ENCODE measurements at places on chromosomes 4 and X.

DNA sequence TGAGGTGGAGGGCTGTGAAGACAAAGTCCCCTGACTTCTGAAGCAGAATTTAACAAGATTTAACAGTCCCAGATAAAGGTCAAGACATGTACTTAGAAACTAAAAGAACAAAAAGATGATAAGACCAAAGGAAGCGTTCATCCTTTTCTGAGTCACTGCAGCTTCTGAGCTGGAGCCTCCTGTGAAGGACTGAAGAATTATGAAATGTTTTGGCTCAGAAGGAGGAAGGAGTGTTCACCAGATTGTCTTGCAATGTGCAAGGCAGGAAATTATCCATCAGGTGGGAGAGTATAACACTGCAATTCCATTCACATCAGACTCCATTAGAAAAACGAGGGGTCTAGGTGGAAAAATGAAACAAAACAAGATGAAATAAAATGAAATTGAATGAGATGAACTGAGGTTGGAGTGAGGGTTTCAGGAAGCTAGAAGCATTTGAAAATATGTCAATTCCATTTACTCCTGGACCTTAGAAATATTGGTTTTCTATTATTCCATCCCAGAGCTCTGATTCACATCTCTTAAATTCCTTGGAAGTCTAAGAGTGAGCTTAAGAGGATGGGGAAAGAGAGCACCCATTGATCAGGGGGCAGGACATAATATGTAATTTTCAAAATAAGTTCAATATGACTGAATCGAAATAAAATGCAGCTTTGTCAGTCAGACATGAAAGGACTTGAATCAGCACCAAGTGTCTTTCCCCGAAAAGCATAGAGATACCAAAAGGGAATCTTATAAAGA, 186.1 kb upstream of the LNX1 start:
- DNase-seq: no peak

GRCh38 chrX:37745835-37746217, 34.0 kb upstream of the CYBB start:
- DNase-seq: no peak

GRCh38 chr4:145840162-145840768, 98.4 kb downstream of the ZNF827 start:
- peak; percentile 25 for DNase-seq

DNA sequence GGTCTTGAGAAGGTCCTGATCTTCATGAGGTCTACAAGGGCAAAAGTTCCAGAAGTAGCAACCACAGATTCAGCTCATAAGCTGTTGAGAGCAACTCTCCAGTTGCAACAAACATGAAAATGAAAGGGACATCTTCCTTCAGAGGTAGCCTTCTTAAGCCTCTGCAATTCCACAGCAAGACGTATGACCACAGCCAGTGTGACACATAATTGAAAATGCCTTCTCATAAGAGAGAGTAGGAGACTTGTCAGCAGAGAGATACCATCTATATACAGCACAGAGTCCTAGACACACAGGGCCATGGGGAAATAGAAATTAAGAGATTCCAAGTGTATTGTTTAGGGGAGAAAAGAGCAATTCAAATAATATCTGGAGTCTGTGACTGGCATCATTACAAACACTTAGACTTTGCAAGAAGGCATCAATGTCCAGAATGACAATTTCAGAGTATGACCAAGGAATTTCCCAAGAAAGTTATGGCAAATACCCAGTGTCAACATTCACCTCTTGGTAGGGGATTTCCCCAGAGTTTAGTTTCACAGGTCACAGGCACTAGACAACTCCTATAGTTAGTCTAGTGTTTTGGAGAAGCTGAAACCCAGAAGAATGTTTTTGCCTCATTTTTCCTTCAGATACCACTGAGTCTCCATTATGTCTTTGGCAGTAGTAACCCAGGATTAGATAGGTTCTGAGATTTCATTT, 340.3 kb downstream of the ZNF674 start:
- no peak for DNase-seq

- DNase-seq: no peak
Measured at GRCh38 chrX:66012094-66012534, 27.8 kb downstream of the VSIG4 start.

GRCh38 chr4:127362686-127363085, 270.1 kb upstream of the INTU start:
- DNase-seq: no peak

DNA sequence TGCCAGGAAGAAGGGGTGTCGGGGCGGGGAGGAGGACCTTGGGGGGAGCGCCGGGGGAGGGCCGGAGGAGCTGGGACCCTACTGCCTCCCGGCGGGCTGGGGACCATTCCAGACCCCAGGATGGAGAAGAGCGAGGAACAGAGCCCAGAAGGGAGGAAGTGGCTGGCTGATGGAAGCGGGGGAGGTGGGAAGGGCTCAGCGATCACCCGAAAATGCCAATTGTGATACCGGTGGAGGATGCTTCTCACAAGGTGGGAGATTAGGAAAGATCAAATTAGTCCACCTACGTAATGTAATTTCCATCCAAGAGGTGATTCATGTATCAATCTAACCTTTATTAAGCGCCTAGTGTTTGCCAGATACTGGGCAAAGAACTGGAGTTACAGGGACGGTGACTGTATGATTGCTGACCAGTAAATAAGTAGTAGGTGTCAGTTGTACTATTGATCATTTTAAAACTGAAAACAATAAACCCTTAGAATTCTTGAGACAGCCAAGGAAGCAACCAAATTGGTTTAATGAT, 452 bp upstream of the RAI2 start:
- no peak for DNase-seq

DNA sequence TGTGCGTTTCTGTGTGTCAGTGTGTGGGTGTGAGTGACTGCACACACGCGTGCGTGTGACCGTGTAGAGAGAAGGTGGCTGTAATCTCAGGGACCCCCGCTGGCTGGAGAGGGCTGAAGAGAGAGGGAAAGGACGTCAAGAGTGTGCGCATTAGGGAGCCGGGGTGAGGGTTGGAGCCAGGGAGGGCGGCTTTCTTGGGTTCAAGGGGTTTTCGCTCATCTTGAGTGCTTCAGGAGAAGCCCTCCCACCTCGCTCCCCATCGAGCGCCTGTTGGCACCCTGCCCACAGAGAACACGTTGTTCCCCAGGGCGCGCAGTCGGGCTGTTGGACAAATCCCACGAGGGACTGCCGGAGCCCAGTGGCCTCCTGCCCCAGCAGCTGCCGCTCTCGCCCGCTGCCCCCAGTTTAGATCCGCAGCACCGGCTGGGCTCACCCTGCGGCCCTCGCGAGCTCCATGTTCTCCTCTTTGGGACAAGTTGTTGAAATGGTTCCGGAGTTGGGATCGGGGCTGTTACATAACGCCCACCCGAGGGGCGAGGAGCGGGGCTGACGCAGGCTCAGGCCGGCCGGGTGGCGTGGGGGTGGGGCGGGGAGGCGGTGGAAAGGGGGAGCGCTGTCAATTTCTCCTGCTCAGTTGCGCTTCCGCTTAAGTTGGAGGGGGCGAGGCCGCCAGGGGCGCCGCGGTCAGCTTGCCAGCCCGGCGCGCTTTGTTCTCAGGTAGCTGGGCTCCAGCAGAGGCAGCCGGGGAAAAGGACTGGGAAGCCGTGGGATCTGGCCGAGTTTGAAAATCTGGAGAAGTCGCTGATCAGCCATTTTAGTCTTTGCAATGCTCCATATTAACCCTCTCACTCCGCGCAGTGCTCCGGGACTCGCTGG, 1.6 kb downstream of the GRIA2 start:
- no peak for DNase-seq

DNA sequence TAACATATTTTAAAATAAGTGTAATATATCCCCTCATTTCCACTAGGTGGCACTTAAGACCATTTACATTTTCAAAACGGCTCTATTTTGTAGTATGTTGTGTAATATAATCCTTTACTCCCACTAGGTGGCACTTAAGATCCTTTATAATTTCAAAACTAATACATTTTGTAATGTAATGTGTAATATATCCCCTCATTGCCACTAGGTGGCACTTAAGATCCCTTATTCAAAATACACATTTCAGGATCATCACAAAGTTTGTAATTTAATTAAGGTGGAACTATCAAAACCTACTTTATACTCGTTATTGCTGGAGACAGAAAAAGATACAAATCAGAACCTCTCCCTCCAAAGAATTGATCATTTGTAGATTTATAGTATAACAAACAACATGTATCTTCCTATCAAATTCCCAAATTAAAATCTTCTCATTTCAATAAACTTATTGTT, 132.5 kb downstream of the ARHGAP6 start:
- DNase-seq: peak; percentile 55

DNA sequence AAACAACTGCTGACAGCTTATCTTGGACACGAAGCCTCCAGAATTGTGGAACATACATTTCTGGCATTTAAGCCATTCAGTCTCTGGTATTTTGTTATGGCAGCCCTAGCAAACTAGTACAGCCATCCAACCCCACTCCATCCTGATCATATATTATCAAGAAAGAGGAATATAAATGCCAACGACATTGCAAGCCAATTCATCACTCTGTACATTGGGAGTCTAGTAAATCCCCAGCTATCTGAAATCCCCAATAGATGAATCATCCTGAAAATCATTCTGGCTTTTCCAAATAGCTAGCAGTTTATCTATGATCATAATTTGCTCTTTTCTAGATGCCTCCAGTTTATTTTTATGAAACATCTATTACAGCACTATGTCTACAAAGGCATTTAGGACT, 41.1 kb downstream of the FRMD7 start:
- DNase-seq: no peak

DNA sequence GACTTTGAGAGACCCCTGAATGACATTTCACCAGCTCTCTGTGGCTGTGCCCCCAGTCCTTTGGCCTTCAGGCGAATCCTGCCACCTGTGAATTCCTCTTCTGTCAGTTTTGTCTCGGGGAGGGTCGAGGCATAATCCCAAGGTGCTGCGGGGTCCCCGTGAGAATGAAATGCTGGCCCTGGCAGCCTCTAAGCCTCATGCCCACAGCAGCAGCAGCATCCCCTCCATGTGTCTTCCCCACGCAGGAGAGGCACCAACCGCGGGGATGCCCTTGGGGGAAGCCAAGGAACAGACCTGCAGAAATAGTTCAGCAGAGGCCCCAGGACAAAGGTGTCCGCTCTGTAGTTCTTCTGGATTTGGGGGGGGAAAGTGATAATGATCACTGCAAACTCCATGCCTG, 104.8 kb downstream of the PHKA2 start:
- DNase-seq: no peak

GRCh38 chrX:87808576-87809243, 291.1 kb downstream of the KLHL4 start:
- no peak for DNase-seq
